ENCODE measurements at places on chromosomes 12 and 14. TPM values are rescaled to one million over a fixed set of nuclear protein-coding genes. Genes with fewer than 3 reads are reported as not detected.

Gene COX8C
- total RNA-seq = not detected

Gene RNU6-8
- total RNA-seq = not detected

Gene SPIC
- total RNA-seq = not detected

Gene TMEM132C
- total RNA-seq = not detected

Gene MSI1
- total RNA-seq = 26.0 TPM

Gene ZFYVE21
- total RNA-seq = 31.3 TPM

Gene KRT71
- total RNA-seq = not detected

Gene PPP1R13B
- total RNA-seq = 17.8 TPM

Gene TDRD9
- not detected for total RNA-seq

- peak; percentile 16 for DNase-seq
These were observed 238.5 kb downstream of the RBM19 start for GRCh38 chr12:113727651-113728061.

DNA sequence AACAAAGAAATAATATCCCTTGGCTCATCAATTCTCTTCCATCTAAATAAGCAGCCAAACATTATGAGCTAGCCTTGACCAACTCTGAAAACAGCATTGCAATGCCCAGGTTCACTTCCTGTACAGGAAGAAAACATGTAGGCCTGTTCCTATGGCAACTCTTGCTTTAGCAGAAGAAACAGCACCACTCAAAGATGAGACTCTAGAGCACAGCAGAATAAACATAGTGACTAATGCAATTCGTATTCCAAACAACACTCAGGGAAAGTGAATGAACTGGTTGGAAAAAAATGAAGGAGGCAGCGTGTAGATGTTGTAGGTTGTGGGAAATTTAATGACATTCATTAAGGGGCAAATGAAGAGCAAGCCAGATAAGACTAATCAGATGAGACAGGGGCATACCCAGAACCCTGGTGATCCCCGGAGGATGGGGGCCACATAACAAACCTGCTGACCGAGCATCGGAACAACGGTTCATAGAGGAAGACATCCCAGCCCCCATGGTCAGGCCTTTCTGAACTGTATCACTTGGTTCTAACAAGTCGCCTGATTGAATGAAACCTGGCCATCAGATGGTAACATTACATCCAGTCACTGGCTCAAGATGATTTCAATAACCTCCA, 9.0 kb downstream of the ARHGDIB start:
- DNase-seq = peak; percentile 48

GRCh38 chr12:114916124-114916523, 232.1 kb upstream of the TBX3 start:
- no peak for DNase-seq

GRCh38 chr12:118467641-118468305, 91.4 kb downstream of the SUDS3 start:
- DNase-seq = no peak

- no peak for DNase-seq
These were observed 23.9 kb downstream of the SLC7A7 start for GRCh38 chr14:22791301-22791700.

GRCh38 chr12:132142679-132143335, 1.3 kb downstream of the DDX51 start:
- no peak for DNase-seq

- no peak for DNase-seq
These were observed 362.1 kb downstream of the SLC6A15 start for GRCh38 chr12:84550518-84550917.

- no peak for DNase-seq
These were observed 686 bp downstream of the MCRS1 start for GRCh38 chr12:49567302-49567610.

GRCh38 chr14:53890611-53891101, 66.0 kb downstream of the BMP4 start:
- no peak for DNase-seq

DNA sequence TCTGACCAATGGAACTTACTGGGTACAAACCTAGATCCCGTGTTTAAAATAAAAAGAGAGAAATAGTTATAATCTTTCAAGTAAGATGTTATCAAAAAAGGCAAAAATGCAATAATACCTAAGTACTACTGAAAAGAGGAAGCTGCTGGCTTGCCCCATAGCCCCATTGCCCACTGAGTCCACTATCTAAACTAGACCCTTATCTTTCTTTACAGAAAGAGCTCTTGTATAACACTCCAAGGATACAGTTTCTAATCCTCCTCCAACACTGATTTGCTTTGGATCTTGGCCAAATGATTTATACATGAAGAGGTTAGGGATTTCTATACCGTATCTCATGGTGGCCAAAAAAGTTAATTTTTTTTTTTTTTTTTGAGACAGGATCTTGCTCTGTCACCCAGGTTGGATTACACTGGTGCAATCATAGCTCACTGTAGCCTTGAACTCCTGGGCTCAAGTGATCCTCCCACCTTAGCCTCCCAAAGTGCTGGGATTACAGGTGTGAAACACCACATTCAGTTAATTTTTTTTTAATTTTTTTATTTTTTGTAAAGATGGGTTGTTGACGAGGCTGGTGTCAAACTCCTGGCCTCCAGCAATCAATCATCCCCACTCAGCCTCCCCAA, 2.6 kb downstream of the GXYLT1 start:
- no peak for DNase-seq

DNA sequence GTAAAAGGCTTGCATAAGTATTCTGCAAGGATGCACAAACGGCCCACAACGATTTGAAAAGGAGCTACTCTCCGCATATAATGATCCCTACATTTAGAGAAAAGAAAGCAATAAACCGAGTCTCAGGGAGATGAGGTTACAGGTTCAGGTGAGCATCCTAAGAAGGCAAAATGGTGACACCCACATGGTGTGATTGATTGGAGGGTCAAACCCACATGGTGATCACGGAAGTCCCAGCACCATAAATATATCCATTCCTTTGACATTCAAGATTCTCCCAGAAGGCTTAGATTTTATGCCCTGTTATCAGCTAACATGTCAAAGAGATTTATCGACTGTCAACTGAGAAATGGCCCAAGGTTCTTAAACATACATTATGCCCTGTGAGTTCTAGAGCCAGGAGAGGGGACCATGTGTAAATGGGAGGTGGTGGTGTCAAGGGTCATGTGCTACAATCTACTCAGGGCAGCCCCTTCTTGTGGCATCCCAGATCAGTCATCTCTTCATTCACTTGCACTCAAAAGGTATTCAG, 282.2 kb downstream of the EMP1 start:
- no peak for DNase-seq

GRCh38 chr12:6823182-6824084, 1.8 kb downstream of the GPR162 start:
- no peak for DNase-seq

- no peak for DNase-seq
These were observed 935 bp upstream of the CRIP1 start for GRCh38 chr14:105485739-105486162.

- peak; percentile 29 for DNase-seq
These were observed 10.0 kb downstream of the LHX5 start for GRCh38 chr12:113461666-113462065.

DNA sequence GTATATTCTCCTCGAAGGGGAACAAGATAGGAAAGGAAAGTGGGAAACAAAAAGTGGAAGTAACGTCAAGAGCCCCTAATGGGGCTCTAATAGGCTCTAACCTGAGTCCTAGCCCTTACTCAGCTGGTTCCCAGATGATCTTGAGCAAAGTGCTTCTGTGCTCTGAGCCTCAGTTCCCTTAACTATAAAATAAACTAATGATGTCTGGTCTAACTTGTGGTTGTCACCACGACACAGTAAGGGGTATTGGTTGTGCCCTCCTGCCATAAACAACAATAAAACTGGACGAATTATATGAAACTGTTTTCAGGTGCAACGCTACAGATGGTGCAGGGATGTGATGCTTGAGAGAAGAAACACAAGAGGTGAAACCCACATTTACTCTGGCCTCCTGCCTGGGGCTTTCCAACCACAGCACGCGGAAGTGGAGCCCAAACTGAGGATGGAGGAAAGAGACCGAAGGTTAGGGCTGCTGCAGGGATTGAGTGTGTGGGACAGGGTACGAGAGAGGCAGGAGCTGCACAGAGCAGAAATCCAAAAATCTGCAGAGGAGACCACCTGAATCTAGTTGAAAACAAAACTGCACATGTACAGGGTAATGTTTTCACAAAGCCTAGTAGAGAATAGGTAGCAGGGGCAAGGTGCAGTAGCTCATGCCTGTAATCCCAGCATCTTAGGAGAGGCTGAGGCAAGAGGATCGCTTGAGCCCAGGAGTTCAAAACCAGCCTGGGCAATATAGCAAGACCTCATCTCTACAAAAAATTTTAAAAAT, 45.6 kb upstream of the BCL2L14 start:
- DNase-seq = no peak

- DNase-seq = no peak
These were observed 58.8 kb downstream of the GALC start for GRCh38 chr14:87934185-87934584.

GRCh38 chr14:101520621-101521472, 40.4 kb upstream of the DIO3 start:
- DNase-seq = no peak

DNA sequence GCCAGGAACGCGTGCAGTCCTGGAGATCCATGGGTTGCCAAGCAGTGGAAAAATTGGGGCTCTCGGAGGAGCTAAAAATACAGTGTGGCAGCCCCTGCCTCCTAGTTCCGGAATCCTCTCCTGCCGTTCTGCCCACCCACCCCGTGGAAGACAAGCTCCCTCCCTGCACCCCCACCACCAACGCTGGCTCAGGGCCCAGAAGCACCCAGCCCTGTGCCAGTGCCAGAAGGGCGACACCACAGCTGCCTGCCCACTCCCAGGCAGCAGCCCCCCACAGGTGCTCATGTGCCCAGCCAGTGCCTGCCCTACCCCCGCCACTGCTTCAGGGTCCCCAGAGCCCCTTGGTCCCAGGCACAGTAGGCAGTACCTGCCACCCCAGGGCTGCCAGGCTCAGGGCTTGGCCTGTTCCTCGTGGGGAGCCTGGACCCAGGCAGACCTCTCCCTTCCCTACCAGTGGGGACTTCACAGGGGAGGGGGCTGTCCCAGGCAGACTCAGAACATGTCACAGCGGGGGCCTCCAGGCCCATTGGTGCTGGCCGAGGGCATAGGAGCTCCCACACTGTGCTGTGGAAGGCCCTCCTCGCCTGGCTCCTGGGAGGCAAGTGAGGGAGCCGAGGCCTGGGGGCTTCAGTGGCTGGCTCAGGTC, 7.4 kb downstream of the INF2 start:
- DNase-seq = no peak
